Foreskin fibroblast (primary cell): ENCODE measurements at places on chromosomes 2 and 18.
A peak's percentile ranks its signal among the peaks of the same experiment; 100 is the strongest.

- no peak for DNase-seq
These were observed 28.6 kb upstream of the TMEM87B start for GRCh38 chr2:112026509-112026908.

- no peak for DNase-seq
These were observed 29.5 kb downstream of the TNP1 start for GRCh38 chr2:216830346-216830745.

DNA sequence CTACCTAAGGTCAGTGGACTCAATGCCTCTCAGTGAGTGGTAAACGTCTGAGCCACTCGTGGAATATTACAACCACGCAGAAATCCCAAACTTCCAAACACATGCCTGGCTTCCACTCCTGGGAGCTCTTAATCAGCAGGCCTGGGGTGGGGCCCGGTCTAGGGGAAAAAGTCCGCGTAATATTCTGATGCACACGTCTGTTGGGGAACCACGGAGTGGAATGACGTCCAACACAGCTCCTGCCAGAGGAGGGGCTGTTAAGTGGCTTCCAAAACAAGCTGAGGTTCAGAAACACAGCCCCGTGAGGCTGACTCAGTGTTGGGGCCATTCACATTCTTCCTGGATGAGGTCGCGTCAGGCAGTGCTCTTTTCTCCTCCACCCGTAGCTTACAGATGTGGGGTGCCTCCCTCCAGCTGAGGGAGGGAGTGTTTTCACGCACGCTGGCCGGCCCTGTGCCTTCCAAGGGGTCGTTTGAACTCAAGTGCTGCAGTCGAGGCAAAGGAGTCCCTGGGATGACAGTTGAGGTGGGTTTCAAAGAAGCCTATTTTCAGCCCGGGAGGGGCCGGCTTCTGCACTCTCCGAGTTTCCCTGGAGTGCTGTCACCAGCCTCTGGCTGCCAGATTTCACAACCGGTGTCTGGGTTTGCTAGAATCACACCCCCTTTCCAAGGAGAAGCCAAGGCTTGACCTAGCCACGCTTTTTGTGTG is 73.1 kb downstream of the ACKR3 start:
- DNase-seq, result peak; percentile 96

- DNase-seq, result no peak
These were observed 559.3 kb upstream of the CDH2 start for GRCh38 chr18:28736223-28736622.

GRCh38 chr2:5077479-5078089 is 614.6 kb upstream of the SOX11 start:
- peak; percentile 1 for DNase-seq

GRCh38 chr18:255171-255570 is 12.7 kb downstream of the THOC1 start:
- no peak for DNase-seq

DNA sequence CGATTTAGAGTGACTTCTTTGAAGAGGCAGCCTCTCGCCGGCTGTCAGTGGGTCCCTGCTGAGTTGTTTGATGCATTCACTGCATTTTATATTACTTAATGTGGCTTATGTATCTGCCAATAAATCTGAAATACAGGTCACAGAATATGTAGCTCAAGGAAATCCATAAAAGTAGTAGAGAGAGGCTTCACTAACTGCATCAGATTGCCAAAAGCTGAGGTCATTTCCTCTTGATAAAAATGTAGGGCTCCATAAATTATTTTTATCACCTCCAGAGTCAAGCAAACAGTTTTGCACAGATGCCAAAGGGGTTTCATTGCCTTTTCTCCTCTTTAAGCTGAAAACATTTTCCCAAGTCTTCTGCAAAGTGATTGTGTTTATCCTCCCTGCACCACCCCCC is 36.5 kb upstream of the CCDC93 start:
- DNase-seq, result no peak

DNA sequence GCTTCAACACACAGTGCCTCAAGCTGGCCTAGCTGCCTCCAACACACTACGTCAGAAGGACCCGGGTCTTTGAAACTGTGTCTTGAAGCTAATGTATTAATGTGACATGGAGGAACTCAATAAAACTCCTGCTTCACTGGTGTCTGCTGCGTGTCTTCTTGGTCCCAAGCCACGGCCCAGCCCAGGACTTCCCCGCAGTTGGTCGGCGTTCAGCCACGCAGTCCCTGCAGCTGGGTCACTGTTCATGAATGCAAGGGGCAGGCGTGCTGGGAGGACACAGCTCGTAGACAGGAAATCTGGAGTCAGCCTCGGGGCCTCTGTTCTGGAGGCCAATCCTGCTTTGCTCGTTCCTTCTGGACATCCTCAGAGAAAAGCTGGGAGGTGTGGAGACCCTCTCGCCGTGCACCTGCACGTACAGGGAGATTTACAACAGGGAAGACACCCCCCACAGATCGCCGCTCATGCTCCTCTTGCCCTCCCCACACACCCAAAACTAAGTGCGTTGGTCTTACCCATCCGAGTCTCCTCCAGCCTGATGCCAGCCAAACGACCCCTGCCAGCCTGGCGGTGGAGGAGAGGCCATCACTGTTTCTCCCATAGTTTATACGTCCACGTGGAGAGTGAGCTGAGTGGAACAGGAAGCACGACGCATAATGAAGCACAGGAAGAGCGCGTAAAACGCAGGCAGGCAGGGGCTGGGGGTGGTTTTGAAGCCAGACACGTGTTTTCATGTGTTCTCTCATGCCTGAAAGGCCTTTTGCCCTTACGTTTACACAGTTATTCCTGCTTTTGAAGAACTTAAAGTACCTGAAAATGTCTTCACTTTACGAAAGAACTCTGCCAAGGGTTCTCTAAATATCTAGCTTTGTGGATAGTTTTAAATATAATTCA is 39.7 kb downstream of the ADI1 start:
- no peak for DNase-seq

GRCh38 chr18:7459851-7460770 is 107.0 kb upstream of the PTPRM start:
- DNase-seq, result peak; percentile 2

GRCh38 chr2:3194828-3195227 is 182.8 kb downstream of the EIPR1 start:
- no peak for DNase-seq

DNA sequence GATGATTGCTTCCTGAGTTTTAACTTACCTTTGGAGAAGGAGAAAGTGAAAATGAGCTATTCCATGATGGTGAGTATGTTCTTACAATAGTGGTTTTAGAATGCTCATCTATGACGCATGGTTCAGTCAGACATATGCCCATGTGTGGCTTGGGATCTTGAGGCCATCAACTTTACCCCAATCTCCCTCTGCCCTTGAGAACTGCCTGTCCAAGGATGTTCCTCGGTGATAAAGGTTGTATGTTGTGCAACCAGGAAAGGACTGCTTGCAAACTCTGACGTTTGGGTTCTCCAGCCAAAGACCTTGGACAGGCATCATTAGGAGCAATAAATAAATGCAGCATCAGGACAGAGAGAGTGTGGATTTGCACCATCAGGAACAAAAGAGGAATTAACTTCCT is 165.0 kb downstream of the ZEB2 start:
- peak; percentile 52 for DNase-seq

- DNase-seq, result no peak
These were observed 152.3 kb downstream of the MYO5B start for GRCh38 chr18:50042611-50043010.

DNA sequence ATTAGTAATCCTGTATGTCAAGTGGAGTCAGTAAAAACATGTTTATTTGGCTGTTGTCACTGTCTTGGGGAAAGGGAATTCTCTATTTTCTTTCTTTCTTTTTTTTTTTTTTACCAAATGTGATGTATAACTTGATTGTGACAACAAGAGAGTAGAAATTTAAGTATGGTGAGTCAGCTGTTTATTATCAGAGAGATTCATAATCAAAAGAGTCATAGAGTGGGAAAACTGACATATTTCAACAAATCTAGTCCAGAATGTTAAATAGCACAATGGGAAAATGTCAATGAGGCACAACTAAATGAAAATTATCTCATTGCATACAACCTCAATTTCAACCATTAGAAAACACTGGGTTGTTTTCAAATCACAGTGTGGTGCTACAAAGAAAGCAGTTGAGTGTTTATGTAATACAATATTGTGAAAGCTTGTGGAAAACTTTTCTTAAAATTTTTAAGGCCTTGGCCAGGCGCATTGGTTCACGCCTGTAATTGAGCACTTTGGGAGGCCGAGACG is 111.9 kb upstream of the DTNA start:
- no peak for DNase-seq

GRCh38 chr2:30421604-30422443 is 25.2 kb upstream of the LCLAT1 start:
- peak; percentile 88 for DNase-seq

GRCh38 chr18:67282796-67283195 is 233.7 kb downstream of the DSEL start:
- no peak for DNase-seq

DNA sequence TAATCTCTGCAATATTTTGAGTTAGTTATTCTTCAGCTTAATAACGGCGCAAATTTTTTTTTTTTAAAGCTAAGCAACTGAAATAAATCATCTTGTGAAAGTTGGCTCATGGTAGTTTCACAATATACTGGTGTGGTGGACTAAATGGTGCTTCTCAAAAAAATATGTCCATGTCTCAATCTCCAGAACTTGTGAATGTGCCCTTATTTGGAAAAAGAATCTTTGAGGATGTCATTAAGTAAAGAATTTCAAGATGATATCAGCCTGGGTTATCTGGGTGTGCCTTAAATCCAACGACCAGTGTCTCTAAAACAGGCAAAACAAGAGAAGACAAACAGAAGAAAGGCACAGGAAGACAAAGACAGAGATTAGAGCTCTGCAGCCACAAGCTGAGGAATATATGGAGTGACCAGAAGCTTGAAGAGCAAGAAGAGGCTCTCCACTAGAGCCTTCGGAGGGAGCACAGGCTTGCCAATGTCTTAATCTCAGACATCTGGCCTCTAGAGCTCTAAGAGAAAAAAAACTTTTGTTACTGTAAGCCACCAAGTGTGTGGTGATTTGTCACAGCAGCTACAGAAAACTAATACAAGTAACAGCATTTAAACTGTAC is 71.4 kb downstream of the HNMT start:
- DNase-seq, result no peak

DNA sequence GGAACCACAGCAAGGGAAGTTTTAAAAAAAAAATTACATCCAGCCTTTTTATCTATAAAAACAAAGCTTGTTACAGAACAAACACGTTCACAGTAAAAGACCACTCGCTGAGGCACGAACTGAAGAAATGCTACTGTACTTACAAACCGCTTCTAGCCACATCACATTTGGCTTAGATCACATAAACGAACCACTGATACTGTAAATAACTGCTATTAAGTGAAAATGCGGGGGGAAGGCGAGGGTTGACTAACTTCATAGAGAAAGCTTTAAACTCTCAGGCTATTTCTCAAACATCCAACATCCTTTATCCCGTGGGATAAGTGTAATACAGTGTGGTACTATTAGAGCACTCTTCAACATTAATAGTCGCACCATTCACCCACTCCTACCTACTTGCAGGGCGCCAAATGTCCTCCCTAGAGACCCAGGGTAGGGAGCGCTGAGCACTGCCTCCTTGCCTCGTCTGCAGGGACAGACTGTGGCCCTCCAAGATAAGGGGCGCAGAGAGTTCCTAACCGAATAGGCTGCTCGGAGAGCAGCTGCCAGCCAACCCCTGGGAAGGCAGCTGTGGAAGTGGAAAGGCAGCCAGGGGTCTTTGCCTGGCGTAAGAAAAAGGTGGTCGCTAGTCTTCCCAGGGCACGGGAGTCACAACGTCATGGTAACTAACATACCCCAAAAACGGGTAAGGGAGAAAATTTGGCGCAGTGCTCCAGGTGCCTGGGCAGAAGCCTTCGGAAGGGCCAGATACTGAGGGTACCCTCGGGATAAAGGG is 854 bp downstream of the GPR155 start:
- DNase-seq, result peak; percentile 47

DNA sequence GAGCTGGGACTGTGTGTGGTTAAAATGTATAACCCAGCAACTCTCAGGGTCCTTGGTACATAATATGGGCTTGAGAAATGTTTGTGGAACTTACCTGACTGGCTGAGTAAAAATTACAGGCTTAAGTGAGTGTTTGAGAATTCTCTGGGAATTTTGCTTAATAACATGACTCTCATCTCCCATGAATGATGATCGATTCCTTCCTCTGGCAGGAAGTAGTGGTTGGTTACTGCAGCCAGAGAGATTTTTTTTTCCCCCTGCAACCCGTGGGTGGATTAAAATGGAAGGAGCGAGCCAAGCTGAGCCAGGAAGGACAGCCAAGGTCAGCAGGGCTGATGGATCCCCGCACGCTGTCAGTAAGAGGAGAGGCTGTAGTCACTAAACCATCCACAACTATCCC is 40.6 kb upstream of the RFX8 start:
- peak; percentile 83 for DNase-seq

- DNase-seq, result no peak
These were observed 93.8 kb downstream of the ITGB1BP1 start for GRCh38 chr2:9329497-9329896.

DNA sequence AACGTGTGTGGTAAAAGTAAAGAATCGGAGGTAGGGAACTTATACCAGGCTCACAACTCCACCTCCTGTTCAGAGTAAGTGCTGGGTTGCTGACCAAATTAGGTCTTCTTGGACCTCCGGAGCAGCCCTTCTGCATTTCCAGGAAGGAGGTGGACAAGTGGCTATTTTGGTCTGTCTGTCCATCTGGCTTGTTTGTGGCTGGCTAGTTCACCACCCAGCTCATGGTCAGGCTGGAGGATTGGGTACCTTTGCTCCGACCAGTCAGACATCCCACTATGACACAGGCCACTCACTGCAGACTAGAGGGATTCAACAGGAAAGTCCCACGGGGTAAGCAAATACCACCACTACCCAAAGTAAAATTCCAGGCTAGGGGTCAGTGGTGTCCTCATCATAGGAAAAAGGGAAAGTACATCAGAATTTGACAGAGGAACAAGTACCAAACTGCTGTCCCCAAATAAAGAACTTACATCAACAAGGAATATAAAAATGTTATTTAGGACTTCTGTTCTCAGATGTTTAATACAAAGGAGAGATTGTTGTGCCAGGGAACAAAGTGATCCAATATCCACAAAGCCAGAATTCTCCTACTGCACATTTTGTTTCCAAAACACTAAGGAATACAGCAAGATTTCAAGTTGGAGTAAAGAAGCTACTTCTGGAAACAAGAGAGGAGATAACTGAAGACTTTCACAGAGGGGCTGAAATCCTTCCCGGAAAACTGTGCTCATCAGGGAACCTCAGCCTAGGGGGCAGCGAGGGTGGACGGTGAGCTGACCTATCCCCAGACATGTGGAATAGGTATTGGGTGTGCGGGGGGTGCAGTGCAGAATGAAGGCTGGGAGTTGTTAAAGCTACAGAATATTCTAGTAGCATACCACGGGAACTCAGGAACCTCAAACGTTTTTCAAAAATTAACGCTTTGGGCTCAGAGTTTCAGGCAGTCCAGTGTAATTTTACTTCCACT is 56.9 kb downstream of the BCL2 start:
- DNase-seq, result no peak

DNA sequence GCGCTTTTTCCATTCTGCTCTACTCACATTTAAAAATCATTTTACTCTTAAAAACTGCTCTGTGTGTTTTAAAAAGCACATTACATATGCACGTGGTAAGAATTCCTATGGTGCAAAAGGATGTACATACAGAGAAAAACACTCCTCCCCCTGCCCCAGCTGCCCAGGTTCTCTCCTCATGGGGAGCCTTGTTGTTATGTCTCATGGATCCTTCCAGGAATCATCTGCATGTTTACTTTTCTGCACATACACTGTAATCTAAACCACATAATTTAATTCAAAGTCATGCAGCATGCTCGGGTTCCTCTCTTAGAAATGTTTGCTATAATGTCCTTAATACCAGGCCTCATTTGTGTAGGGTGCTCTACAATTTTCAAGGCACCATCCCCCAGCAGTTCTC is 243.3 kb downstream of the LOXHD1 start:
- no peak for DNase-seq

GRCh38 chr2:60581433-60582282 is 28.2 kb upstream of the BCL11A start:
- peak; percentile 82 for DNase-seq
